Esophagus squamous epithelium (tissue), 5 donors: ENCODE measurements at places on chromosomes 4 and X.

DNA sequence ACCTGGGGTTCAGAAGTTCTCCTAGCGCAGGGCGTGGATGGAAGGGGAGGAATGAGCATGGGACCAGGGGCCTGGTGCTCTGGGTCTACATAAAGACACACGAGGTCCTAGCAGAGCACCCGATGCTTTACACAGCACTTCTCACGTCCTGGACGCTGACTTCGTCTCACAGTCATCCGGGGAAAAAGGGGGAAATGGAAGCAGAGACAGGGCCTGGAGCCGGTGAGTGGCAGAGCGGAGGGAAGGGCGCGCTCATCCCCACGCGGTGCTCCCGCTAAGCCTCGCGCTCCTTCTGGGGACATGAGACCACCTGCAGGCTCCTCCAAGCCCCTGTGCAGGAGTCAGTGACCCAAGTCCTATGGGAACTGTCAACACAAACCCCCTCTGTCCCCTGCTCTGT, 157.7 kb downstream of the AFAP1 start:
- DNase-seq: no peak

- DNase-seq: no peak
Observed at GRCh38 chrX:52923781-52924241, 26.7 kb downstream of the FAM156B start.

GRCh38 chr4:123877551-123877950, 481.0 kb downstream of the SPRY1 start:
- DNase-seq: no peak

- no peak for DNase-seq
Observed at GRCh38 chr4:73454920-73455319, 18.9 kb downstream of the AFP start.

DNA sequence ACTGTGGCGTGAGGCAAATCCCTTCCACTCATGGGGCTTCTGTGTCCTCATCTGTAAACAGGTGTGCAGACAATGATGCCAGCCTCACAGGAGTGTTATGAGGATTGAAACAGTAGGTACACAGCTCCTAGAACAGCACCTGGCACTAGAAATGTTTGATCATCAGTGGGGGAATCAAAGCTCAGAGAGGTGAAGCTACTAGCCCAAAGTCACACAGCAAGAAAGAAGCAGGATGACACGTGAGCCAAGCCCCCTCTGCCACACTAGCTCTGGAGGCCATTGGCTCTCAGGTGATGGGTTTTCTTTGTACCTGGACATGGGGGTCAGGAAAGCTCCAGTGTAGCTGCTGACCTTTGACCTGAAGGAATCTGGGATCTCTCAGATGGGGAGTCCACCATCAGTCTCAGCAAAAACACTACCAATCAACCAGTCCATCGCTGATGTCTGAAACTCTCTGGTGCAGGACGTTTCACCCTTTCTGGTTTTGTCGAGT, 13.4 kb upstream of the SLC2A9 start:
- DNase-seq: no peak

GRCh38 chr4:94304365-94304971, 38.2 kb downstream of the HPGDS start:
- no peak for DNase-seq

- no peak for DNase-seq
Observed at GRCh38 chr4:31461421-31461820, 741.3 kb downstream of the PCDH7 start.

DNA sequence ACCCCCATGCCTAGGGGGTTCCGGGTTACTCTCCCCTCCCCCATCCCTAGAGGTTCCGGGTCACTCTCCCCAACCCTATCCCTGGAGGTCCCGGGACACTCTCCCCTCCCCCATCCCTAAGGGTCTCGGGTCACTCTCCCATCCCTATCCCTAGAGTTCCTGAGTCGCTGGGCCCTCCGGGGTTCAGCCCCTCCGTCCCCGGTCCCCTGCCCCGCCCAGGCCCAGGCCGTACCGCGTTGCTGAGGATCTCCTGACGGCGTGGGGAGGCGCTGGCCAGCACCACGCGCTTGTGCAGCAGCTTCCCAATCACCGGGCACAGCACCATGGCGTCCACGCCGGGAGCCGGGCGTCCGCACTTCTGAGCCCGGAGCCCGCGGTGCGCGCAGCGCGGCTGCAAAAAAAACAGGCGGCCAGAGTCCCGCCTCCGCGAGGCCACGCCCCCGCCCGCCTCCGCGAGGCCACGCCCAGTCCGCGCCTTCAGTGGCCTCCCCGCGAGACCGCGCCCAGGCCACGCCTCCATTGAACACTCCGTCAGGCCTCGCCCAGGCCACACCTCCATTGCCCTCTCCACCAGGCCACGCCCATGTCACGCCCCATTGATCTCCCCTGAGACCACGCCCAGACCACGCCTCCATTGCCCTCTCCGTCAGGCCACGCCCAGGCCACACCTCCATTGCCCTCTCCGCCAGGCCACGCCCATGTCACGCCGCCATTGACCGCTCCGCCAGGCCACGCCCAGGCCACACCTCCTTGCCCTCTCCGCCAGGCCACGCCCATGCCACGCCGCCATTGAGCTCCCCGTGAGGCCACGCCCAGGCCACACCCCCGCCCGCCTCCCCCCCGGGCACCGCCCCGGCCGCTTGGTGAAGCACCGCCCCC, at the start of gene ASMTL:
ASMTL (minus strand) TSS at position 394 of the 879 bp plus-strand sequence; CDS start at position 325, 69 bp downstream.
- DNase-seq: no peak

- DNase-seq: no peak
Observed at GRCh38 chrX:8845060-8845459, 43.9 kb upstream of the FAM9A start.

DNA sequence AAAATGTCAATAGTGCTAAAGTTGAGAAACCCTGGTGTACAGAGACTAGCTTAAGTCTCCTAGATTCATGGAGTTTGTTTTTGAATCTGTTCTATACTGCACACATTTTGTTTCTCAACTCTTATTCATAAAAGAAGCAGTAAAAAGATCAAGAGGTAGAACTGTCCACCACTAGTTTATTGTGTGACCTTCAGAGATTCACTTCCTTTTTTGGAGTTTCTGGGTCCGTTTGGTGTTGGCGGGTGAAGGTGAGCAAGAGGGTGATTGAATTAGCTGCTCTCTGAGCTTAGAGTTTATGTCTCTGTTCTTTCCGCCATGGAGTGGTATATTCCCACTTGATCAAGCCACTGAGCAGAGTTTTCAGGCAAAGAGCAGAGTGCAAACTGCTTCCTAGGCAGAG, 21.4 kb upstream of the PLAC1 start:
- no peak for DNase-seq

DNA sequence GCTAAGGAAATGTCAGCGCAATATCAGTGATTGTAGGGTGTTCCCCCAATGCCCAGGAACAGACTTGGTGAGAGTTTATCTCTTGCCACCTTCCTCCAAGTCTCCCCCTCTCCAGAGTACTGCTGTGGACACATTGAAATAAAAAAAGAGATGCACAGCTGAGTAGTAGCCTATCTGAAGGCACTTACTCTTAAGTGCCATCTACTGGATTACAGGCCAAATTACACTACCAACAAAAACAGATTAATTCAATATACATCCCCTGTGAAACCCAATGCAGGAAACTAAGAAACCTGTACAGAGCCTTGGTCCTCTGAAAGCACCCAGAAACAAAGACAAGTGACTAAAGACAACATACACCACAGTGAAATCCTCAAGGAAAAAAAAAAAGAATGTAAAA, 460.3 kb downstream of the ZIC3 start:
- no peak for DNase-seq

GRCh38 chr4:183674153-183674552, 15.1 kb downstream of the TRAPPC11 start:
- DNase-seq: no peak

DNA sequence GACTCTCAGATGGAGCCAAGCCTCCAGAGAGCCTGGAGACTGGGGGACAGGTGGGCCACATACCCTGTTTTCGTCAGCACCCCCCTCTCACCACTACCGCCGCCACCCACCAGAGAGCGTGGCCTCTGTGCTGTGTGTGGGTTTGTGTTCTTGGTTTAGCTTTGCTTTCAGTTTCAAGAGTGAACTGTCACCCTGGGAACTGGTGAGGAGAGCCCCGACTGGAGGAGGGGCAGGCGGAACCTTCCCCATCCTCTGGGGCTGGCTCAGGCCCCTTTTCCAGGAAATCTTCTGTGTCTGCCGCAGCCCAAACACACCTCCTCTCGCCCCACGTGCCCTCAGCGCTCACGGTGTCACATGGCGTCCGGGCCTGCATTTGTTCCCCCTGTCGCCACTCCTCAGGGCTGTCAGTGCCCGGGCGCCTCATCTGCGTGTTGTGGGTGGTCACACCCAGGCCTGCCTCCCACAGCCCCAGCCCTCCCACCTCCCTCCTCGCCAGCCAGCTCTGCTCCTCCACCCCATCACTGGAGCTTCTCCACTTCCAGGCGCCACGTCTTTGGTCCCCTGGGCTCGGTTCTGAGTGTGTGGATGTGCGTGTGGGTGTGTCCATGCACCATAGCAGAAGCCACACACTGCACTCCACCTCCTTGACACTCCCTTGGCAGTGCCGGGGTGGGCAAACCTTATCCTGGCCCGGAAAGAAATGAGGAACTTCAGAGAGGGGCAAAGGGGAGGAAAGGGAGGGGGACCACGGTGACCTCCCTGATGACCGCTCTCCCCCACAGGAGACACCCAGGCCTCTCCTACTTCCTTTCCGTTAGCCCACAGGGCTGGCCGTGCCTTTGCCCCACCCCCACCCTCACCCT, 27.8 kb downstream of the ELF4 start:
- no peak for DNase-seq

GRCh38 chr4:146255874-146256273, 41.5 kb downstream of the REELD1 start:
- no peak for DNase-seq
